ENCODE measurements at places on chromosomes 7 and 10.

GRCh38 chr7:98168181-98168903 lies 42.9 kb upstream of the BHLHA15 start:
- peak; percentile 84 for DNase-seq

DNA sequence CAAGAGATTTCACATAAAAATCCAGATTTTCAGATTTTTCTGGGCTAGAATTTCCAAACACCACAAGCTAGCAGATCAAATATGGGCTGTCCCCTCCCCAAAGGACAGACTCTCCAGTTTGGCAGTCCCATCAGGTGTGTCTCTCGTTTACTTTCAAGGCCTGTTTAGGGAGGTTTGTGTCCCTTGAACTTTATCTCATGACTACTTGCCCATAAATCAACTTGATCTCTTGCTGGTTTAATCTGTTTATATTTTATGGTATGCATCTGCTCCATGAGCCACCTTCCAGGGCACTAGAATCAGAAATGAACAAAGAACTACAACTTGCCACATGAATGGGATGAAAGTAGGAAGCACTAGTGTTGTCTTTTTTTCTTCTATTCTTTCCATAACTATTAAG lies 5.2 kb downstream of the ZDHHC6 start:
- DNase-seq, result no peak

DNA sequence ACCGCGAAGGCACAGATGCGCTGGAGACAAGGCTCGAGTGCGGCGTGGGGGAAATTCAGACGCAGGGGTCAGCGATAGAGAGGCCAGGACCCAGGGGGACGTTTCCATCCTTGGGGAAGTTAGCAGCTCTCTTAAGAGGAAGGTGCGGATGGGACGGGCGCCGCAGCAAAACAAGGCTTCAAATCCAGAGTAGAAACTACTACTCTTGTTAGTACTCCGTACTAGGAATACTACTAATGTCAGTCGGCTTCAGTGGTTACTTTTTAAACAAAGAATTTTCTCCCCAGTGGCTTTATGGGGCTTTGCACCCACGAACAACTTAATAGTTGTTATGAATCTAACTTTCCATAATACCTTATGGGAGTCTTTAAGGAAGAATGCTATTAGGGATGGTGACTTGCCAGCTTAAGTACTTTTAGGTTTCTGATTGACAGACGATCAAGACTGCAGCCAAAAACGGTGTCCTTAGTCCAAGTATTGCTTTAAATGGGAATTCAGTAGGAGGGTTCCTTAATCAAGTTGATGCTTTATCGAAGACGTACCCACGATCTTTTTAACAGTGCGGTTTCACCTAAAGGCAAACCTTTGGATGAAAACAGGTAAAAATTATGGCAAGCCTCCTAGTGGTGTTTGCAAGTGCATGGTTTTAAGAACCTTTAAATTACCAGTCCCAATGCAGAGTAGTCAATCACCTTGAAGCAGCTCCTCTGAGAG lies 812 bp upstream of the IDE start:
- no peak for DNase-seq

DNA sequence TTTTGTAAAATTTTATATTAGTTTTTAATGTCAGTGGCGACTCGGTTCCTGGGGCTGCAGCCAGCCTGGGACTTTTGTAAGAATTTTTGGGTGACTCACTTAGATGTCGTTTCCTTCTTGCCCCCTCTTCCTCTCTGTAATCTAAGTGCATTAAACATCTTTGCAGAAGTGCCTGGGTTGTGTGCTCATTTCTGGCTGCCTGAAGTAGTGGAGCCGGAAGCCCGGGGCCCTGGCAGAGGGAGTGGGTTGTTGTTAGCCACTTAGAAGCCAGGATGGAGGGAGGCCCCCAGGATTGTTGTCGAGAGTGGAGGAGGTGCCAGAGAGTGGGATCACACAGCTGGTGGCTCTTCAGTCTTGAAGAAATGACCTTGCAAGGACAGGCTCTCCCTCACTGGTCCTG lies 11.0 kb upstream of the TRIM8 start:
- DNase-seq, result no peak

GRCh38 chr7:70635633-70636032 lies 496.3 kb upstream of the GALNT17 start:
- DNase-seq, result no peak

GRCh38 chr7:117350027-117350426 lies 27.2 kb upstream of the WNT2 start:
- peak; percentile 54 for DNase-seq

GRCh38 chr7:4663239-4664018 lies 18.7 kb upstream of the FOXK1 start:
- DNase-seq, result no peak

DNA sequence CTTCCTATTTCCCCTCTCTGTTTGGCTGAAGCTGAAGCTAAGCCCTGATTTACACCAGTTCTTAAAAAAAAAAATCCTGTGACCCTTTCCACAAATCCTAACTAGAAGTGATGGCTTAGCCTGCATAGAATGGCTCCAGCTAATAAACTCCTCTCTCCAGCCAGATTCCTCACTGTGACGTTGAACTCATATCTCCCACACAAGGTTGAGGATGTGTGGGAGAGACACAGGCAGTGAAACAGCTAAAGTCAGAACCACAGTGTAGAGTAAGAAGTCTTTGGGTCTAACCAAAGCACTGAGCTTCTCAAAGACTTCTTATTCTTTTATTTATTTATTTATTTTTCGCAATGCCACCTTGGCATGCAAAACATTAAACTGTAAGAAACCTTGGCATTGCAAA lies 268.3 kb downstream of the SNX13 start:
- DNase-seq, result no peak

- no peak for DNase-seq
Measured at GRCh38 chr7:148382596-148382995, 208.0 kb upstream of the C7orf33 start.

DNA sequence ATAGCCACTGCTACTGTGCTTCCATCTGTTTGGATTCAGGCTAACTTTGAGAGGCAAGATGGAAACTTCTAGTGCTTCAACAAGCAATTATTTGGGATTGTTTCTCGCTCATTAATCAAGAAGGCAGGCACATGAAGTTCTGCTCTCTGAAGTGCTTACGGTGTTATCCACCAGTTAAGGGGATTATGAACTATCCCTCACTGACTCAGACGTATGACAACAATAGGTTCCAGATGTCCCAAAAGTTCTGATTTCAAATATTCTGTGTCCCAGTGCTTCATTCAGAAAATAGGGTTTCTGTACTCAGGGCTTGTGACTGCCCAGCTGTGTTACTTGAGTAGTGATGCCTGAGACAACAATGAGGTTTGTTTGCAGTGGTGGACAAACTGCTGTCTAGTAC lies 81.0 kb downstream of the HACD1 start:
- DNase-seq, result no peak

GRCh38 chr7:26880852-26881251 lies 16.5 kb upstream of the SKAP2 start:
- no peak for DNase-seq

GRCh38 chr7:136105191-136105590 lies 128.0 kb upstream of the MTPN start:
- DNase-seq, result no peak

DNA sequence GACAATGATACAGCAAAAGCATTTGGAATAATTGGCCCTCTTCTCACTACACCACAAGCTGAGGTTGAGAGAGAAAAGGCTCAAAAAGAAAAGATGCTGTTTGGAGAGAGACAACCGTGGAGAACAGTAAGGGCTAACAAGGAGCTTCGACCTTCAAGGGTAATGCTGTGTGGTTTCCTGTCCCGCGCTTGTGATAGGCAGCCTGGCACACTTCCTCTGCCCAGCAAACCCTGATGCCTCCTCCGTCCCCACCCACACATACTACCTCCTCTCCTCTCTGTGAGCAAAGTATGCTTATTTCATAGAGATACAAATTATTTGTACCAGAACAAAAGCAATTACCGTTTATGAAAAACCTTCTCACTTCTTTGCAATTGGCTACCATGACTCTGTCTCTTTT lies 755.4 kb downstream of the KCNMA1 start:
- DNase-seq, result no peak

GRCh38 chr10:11093771-11094736 lies 76.4 kb downstream of the CELF2 start:
- no peak for DNase-seq

DNA sequence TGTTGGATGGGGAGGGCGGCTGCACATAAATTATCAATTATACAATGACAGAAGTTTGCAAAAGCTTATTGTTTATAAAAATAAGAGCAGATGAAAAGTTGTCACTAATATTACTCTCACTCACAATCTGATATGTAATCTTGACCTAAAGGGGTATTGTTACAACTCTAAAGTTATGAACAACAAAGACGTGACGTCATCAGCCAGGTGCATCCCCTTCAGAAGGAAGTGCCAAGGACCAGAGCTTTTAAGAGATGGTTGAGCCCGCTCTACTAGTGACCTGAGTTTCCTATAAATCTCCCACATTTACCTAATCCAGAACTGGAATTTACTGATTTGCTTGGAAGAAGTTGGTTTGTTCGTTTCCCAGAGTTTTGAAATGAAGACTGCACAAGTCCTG lies 247.7 kb upstream of the MGMT start:
- DNase-seq, result no peak

GRCh38 chr10:34764472-34764946 lies 50.6 kb downstream of the PARD3 start:
- DNase-seq, result no peak

DNA sequence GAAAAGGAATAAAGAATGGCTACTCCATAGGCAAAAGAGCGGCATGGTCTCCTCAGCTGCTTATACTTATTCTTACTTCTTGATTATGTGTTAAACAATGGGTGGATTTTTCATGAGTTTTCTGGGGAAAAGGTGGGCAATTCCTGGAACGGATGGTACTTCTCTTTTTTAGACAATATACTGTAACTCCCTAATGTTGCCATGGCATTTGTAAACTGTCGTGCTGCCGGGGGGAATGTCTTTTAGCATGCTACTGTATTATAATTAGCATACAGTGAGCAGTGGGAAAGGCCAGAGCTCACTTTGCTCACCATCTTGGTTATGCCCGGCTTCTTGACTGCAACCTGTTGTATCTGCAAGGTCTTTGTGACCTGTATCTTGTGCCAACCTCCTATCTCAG lies 372.1 kb upstream of the AKR1E2 start:
- no peak for DNase-seq

- no peak for DNase-seq
Measured at GRCh38 chr10:19531324-19531723, 284.9 kb upstream of the PLXDC2 start.

DNA sequence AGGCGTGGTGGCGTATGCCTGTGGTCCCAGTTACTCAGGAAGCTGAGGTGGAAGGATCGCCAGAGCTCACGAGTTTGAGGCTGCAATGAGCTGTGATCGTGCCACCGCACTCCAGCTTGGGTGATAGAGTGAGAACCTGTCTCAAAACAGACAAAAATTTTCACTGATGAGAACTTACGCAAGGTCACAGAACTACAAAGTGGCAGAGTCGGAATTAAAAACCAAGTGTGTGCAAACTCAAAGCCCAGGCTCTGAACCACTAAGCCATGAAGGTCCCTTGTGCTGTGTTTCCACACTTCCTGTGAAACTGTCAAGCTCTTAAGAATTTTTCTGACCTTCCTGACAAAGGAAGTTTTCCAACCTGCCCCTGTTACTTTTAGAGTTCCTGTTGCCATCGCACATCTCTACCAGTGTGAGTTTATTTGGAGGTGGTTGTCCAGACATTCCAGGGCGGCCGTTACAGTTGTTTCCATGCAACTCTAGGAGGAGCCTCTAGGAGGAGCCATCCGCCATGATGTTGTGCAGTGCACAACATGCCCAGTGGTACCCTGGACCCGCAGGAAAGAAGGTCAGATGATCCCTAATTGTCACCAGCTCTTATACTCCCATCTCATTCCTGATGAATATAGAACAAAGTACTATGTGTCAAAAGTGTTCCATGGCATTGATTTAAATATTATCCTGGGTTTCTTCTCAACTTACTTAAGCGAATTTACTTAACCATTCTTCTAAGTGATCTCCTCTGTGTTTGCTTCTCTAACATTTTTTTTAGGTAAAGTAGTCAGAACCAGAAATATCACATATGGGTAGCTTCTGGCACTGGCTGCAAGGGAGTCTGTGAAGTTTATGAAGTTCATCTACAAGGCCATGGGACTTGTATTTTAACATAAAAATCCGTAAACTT lies 49.0 kb upstream of the LYZL1 start:
- DNase-seq, result peak; percentile 75

GRCh38 chr7:31478721-31479120 lies 35.2 kb upstream of the ITPRID1 start:
- no peak for DNase-seq

GRCh38 chr7:69787736-69788431 lies 189.6 kb downstream of the AUTS2 start:
- DNase-seq, result peak; percentile 58

DNA sequence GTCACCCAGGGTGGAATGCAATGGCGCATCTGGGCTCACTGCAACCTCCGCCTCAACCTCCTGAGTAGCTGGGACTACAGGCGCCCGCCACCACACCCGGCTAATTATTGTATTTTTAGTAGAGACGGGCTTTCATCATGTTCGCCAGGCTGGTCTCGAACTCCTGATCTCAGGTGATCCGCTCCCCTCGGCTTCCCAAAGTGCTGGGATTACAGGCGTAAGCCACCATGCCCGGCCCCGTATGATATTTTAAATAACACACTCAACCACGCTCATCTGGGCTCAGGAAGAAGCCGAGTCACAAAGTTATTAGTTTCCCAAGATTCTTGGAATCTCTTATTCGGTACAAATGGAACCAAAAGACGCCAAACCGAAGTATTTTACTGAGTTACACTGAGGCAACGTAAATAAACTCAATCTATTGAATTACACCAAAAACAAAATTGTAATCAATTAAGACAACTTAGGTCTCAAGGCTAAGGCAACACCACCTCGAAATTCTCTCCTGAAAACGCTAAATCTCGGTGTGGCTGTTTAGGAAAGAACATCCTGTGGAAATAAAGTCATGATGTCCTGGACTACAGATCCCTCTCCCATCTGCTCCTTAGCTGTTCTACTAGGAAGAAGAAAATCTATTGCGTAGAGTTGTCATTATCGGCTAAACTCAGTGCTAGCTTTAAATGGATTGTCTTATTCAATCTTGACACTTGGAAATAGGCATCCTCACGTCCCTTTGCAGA lies 910 bp downstream of the ARHGAP19 start:
- DNase-seq, result no peak

- no peak for DNase-seq
Measured at GRCh38 chr7:47371733-47372368, 210.1 kb downstream of the TNS3 start.

GRCh38 chr7:143250822-143251221 lies 12.4 kb upstream of the GSTK1 start:
- DNase-seq, result no peak

DNA sequence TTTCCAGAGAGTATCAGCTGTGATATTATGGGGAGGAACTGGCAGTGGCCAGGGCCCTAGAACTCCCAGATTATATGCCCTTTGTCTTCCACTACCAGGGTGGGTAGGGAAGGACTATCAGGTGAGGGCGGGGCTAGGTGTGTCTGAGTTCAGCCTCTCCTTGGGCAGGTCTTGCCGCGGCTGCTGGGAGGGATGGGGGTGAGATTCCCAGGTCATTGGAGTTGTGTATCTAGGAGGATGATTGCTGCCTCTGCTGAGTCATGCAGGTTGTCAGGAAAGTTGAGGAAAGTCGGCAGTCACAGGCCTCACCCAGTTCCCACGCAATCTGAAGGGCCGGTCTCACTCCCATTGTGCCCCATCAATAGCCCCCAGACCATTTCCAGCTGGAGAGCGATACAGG lies 185.2 kb downstream of the DKK1 start:
- DNase-seq, result no peak

GRCh38 chr10:2759233-2759632 lies 308.1 kb upstream of the PFKP start:
- no peak for DNase-seq
